ENCODE measurements at places on chromosomes 1 and 21.

DNA sequence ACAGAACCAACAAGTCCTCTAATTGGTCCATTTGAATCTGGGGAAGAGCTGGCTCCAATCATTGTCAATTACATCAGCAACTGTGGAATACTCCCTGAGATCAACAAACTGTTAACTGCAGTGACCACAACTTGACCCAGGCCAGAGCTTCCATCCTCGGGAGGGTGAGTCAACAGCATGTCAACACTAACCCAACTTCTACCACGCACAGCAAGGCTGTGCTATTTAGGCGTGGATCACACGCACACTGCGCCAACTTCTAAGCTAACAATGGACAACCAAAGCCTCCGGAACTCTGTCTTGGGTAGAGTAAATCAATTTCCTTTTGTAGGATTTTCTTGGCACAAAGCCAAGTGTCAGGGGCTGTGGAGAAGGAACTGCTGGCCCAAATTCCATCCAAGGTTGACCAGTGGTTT is 30.4 kb downstream of the APP start:
- DNase-seq = no peak

DNA sequence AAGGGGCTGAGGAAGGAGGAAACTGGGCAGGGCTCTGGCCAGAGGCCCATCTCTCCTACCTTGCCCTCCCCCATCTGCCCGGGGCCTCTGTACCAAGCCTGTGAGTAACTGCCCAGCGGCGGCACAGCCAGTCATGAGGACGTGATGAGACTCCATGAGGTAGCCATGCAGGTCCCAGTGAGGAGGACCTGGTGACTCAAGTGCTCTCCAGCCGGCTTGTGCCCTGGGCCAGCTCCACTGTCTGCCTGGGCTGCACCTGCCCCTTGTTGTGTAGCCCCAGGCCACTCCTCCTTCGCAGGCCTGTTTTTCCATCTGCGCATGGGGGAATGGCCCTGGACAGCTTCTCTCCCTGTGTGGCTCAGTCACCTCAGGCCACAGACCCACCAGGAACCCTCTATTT is 42.0 kb upstream of the PADI1 start:
- DNase-seq = no peak

GRCh38 chr1:115782571-115783281 is 14.2 kb upstream of the CASQ2 start:
- no peak for DNase-seq

GRCh38 chr21:36773117-36773516 is 74.2 kb downstream of the SIM2 start:
- DNase-seq = no peak

DNA sequence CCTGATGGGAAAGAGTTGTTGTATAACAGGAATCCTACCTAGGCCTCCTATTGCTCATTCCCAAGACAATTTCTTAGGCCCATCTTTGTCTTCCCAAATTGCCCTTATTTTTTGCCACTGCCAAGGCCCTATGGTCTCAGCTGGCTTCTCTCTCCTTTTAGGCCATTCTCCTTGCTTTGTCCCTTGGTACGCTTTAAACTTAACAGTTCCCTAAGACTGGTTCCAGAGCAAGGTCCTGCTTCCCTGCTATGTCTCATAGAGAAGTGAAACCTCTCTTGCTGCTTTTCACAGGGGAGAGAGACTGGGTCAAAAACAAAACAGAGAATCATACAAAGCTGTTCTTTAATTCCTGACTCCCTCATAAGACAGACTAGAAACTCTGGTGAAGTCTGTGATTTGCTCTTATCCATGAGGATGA is 77.1 kb downstream of the XCL2 start:
- no peak for DNase-seq

- no peak for DNase-seq
These were observed 26.8 kb downstream of the GORAB start for GRCh38 chr1:170558731-170559130.

GRCh38 chr21:37224861-37225839 is 42.0 kb downstream of the VPS26C start:
- DNase-seq = no peak

All from activated naive CD4-positive, alpha-beta T cell (primary cell).